ENCODE measurements at places on chromosomes 6 and 20.
A peak's percentile ranks its signal among the peaks of the same experiment; 100 is the strongest.

DNA sequence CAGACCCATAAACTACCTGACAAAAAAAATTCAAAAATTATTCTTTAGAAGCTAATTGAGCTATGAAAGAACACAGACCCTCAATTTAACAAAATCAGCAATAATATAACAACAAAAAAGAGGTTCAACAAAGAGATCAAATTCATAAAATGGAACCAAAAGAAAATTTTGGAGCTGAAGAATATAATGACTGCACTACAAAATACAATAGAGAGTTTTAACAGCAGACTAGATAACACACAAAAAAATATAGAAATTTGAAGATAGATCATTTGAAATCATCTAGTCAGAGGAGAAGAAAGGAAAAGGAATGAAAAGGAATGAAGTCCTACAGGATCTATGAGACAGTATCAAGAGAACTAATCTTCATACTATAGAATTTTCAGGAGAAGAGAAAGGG lies 422.1 kb downstream of the PAX1 start:
- no peak for DNase-seq

DNA sequence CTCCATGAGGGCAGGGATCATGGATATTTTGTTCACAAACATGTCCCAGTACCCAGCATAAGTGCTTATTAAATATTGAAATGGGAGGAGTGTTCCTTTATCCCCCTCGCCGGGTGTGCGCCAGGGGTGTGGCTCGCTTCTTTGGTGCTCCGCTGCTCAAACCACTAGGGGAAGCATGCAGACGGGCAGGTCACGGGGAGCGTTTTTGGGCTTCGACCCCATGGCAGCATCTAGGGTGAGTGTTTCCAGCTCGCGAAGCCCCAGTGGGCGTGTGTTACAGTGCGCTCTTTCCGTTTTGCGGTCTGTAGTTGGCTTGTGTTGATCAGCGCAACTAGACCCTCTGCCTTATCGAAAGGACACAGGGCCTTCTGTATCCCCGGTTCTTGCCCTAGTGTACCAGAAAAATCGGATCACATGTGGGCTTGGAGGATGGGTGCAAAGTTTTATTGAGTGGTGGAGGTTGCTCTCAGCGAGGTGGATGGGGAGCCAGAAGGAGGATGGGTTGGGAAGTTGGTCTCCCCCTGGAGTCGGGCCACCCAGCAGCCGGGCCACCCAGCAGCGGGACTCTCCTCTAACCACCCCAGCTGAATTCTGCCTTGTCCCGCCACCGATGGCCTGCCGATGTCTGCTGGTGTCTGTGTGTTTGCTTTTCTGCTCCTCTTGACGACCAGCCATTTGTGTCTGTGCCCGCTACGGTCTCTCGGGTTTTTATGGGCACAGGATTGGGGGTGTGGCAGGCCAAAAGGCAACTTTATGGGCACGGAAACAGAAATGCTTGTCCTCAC lies 43.2 kb upstream of the OGFRL1 start:
- no peak for DNase-seq

DNA sequence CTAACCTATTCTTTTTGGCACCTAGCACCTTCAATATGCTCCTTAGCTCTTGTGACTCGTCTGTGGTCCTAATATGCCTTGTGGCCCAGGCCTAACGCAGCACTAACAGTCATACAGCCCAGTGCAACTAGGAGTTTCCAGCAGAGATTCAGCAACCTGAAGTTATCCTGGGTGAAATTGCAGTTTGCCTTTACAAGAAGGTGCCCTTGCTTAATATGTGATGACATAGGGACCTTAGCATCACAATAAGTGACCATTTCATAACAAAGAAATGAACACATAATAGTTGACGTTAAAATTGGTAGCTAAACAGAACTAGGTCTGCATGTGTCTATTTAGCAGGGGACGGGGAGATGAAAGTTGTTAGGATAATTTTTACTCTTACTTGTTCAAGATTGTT lies 10.1 kb downstream of the FIG4 start:
- no peak for DNase-seq

- peak; percentile 52 for DNase-seq
Observed at GRCh38 chr6:7723041-7723447, 2.9 kb upstream of the BMP6 start.

DNA sequence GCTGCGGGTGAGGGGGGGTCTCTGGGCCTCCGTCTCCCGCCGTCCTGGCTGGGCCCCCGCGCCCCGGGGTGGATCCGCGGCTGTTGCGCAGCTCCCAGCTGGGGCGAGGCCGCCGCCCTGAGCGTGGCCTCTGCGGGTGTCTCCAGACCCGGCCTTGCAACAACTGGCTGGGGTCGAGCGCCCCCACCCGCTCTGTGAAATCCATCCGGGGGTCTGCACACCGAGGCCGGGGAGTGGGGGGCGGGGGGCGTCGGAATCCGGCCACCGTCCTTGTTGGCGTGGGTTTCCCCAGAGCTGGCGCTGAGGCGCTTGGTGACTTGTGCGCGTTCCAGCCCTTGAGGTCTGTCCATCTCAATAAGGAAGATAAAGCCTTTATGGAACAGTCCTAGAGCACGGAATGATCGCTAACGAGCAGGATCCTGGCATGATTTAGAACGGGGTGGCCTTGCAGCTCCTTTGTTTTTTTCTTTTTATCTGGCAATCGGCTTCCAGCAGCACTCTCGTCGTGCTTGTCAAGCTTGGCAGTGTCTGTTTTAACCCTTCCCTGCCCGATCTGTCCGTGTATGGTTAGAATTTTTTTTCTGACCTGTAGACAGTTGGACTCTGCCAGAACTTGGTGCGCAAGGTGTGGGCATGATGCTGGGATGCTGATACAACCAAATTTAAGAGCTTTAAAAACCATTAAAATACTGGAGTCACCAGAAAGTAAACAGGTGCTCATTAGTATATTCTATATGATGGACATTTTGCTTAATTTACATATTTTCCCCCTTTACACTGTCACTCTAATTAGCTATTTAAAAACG lies 675 bp downstream of the DSTN start:
- DNase-seq: peak; percentile 15

- no peak for DNase-seq
Observed at GRCh38 chr6:158620963-158621693, 23.4 kb downstream of the DYNLT1 start.

GRCh38 chr6:34393191-34393965 lies 909 bp upstream of the NUDT3 start:
- no peak for DNase-seq

DNA sequence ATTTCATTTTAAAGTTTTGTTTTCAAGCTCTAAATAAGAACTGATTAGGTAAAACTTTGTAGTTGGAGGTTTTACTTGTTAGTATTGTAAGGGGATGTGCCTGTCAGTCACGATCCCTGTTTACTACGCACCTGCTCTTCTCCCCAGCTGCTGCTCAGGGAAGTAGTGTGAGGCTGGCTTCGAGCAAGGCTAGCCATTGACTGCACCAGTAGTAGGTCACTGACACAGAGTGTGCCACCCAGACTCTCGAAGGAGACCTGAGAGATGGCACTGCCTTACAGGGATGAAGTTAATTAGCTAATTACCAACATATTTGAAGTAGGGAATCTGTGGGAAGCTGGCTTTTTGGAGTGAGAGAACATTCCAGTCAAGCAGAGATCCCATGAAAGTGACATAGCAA lies 89.2 kb downstream of the DNAH8 start:
- no peak for DNase-seq

DNA sequence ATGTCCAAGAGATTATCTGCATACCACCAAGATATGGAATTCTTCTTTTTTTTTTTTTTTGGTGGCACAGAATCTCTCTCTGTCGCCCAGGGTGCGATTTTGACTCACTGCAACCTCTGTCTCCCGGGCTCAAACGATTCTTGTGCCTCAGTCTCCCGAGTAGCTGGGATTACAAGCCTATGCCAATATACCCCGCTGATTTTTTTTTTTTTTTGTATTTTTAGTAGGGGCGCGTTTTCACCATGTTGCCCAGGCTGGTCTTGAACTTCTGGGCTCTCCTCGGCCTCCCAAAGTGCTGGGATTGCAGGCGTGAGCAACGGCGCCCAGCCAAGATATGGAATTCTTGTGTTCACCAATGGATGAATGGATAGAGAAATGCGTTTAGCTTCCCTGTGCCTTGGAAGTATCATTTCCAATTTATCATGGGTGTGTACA lies 31.0 kb downstream of the POM121L2 start:
- no peak for DNase-seq

GRCh38 chr6:81751388-81752083 lies 945 bp downstream of the TENT5A start:
- DNase-seq: peak; percentile 19

DNA sequence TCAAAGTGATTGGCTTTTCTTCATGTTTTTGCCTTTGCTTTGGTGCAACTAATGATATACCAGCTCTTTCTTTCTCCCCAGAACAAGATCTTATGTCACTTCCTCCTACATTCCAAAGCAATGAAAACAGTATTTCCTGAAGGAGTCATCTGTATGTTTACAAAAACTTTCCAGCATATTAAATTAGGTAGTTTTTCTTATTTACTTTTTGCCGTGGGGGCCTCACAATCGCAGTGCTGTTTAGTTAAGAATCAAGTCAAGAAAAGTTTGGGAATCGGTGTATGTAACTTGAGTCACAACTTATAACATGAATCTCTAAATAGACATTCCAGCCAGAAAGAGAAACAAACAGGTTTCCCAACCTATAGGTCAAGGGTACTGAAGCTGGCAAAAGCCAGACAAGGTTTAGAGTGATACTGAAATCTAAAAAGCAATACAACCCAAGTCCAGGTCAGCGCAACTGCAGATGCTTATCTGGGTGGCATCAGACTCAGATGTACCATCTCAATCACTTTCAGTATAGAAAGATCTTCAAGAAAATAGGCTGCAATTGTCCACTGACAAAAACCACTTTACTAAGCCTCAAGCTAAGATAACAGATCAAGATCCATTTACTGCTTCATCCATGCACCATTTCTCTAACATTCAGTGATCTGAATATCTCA lies 63.6 kb downstream of the IPCEF1 start:
- no peak for DNase-seq

GRCh38 chr20:47656318-47656717 lies 129.0 kb downstream of the SULF2 start:
- DNase-seq: no peak

- no peak for DNase-seq
Observed at GRCh38 chr20:24816431-24816830, 132.6 kb upstream of the CST7 start.

- DNase-seq: no peak
Observed at GRCh38 chr6:168332020-168332419, 12.4 kb upstream of the DACT2 start.

GRCh38 chr6:57068061-57068460 lies 21.6 kb downstream of the KIAA1586 start:
- DNase-seq: no peak

- DNase-seq: no peak
Observed at GRCh38 chr6:82227770-82228169, 19.8 kb downstream of the IBTK start.

DNA sequence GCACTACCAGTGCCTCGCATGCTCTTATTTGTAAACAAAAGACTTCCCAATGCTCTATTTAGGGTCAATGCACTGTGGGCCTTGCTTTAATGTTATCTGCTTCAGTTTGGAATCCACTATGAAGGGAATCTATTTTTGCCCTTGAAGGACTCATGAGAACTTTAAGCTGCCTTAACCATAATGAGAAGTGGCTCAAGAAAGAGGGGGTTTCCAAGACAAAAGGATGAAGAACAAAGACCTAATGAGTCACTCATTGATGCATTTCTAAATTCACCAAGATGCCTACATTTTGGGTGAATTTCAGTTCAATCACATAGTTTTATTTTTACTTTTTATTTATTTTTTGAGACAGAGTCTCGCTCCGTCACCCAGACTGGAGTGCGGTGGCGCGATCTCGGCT lies 228.2 kb downstream of the LY86 start:
- DNase-seq: no peak

GRCh38 chr6:146154197-146154596 lies 125.3 kb downstream of the GRM1 start:
- no peak for DNase-seq

DNA sequence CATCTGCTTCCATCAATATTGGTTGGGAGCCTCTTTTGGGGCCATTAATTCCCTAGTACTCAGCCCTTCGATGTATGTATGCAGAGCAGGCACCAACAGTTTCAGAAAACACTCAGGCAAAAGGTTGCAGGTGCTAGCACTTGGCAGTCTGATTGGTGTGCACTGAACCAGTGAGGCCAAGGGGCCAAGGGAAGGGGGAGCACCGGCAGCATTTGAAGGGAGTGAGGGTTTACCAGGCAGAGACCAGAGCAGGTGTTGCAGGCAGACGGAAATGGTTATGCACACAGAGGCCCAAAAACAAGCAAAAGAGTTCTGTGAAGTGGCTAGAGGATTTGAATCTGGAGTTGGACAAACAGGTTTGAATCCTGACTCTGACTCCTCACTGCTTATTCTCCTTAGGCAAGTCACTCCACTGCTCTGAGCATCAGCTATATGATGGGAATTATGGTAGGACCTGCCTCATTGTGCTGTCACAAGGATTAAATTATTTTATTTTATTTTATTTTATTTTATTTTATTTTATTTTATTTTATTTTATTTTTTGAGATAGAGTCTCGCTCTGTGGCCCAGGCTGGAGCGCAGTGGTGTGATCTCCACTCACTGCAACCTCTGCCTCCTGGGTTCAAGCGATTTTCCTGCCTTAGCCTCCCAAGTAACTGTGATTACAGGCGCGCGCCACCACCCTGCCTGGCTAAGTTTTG lies 58.1 kb upstream of the SHLD1 start:
- no peak for DNase-seq

DNA sequence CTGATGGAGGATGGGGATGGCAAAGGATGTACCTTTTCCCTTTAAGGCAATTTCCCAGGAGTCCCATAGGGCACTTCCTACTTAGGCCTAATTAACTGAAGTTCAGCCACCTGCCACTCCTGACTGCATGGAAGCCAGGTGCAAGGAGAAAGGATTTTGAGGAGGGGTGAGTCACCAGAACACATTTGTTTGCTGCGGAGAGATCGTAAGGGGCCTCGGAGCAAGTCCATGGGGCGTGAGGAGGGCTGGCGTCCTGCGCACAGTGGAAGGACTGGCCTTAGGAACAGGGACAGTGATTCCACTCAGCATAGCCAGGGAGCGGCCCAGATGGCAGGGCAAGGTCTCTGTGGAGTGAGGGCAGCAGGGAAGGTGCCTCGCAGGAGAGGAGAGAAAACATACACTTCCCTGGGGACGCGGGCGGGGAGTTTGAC lies 11.8 kb upstream of the MAP1LC3A start:
- no peak for DNase-seq

- no peak for DNase-seq
Observed at GRCh38 chr20:60584221-60584620, 626.0 kb downstream of the CDH26 start.

Measured in activated T-cell treated with anti-CD3 and anti-CD28 coated beads for 4 hours (primary cell).